NAMALWA (cell line): ENCODE measurements at places on chromosomes 7 and 10.
A peak's percentile ranks its signal among the peaks of the same experiment; 100 is the strongest.

GRCh38 chr7:40137563-40137962 lies 2.8 kb downstream of the SUGCT start:
- DNase-seq, result no peak

DNA sequence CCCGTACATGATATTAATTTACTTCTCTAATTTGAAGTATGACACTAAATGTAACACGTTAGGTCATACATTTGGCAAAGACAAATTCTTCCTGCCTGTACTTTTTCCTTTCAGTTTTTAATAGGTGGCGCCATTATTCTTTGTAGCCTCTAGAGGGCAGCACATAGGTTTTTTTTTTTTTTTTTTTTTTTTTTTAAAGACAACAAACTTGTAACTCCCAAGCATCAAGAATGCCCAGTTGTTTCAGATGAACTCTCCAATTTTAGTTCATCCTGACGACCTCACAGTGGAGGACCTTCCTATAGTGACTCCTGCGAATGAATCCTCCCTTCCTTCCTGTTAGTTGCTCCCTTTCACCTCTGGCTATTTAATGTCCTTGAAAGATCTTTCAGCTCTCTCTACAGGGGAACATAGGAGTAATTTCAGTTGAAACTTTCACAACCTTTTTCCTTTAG lies 139.3 kb upstream of the HDAC9 start:
- DNase-seq, result peak; percentile 75

- peak; percentile 35 for DNase-seq
Observed at GRCh38 chr10:103969857-103970627, 3.1 kb downstream of the SLK start.

DNA sequence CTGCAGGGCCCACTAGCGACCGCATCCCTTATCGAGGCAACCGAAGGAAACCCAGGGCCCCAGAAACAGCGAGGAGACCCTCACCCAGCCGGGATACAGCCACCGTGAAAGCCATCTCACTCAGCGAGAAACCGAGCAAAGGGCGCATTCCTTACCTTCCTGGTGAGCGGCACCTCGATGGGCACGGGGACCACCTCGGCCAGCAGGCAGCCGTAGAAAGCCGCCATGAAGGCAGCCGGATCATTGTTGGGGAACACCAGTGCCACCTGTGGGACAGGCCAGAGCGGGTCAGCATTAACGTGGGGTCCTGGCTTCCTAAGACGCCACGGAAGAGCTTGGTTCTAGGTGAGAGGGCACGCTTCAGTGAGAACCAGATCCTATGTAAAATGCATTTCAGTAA lies 263.7 kb downstream of the ZMYND11 start:
- DNase-seq, result no peak

- no peak for DNase-seq
Observed at GRCh38 chr10:115050375-115051010, 42.7 kb upstream of the ATRNL1 start.

DNA sequence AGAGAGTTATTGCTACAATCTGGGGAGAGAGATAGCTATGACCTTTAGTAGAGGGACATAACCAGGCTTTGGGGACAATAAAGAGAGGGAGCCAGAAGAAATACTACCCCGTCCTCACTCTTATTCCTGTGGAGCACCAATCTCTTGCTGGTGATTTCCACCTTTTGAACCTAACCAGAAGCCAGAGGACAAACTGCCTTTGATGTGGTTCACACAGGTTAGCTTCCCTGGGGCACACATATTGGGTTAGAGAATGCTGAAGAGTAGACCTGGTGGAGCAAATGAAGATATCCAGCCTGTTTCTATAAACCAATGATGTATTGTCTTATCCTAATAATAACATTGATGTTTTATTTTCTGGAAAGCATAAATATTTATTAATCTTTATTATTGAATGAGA lies 399.3 kb downstream of the HTR7 start:
- DNase-seq, result no peak
